ENCODE measurements at places on chromosomes 7 and 10. TPM values are rescaled to one million over a fixed set of nuclear protein-coding genes. Genes with fewer than 3 reads are reported as not detected.

DNA sequence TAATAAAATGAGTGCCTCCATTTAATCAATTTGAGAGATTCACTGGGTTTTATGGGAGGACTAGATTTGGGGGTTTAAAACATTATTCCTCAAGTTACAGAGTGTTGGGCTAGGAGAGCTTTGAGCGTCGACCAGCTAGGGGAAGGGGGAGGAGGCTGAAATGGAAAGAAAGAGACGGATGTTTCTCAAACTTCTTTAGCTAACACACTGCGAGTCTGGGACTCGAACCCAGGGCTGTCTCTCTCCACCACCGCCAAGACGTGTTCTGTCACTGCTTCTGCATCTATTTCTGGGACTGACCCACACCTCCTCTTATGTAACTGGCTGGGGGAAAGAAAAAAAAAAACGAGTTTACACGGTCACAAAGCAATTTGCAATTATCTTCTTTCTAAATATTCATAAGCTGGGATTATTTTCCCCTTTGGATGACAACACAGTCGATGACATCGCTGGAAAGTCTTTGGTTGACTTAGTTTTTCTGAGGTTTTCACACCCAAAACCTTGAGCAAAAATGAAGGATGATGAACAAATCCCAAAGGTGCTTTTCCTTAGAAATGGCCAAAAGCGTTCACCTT, 27.2 kb downstream of the CHST15 start:
- H3K4me3 ChIP-seq: no peak overlapping the region
- H3K27ac ChIP-seq: no peak overlapping the region
- H3K36me3 ChIP-seq: peaks cover 2% of the 10 kb centered on the region
- no peak for DNase-seq
- H3K27me3 ChIP-seq: no peaks in the 10 kb centered on the region
- peaks cover 36% of the 10 kb centered on the region for H3K4me1 ChIP-seq

DNA sequence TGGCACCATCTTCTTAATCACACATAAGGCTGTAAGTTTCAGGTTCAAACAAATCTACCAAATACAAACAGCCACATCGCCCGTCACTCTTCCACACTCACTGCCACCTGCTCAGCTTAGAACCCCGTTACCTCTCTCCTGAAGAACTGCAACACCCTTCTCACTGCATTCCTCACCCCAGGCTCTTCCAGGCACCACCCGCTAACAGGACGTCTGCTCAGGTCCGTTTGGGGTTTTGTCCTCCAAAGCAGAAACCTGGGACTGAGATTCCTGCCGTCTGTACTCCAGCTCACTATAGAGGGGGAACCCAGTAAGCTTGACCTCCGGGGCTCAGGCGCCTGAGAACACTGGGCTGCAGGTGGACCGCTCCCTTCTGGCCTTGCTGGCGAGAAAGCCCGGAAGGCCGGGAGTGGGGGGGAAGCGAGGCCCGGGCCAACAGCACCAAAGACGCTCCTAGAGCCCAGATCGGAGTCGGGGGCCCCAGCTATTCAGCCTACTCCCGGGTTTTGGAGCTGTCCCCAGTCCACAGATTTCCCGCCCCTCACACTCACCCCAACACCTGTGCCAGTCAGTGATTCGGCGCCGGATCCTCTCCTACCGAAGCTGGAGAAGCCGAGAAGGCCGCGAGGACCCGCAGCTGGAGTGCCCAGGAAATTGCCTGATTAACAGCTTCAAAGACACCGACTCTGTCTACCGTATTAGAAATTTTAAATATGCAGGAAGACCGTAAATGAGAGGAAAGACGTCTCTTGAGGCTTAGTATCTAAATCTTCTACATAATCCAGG, at the start of gene AP3M1:
Gene AP3M1 (minus strand): TSS at position 625 of the 786 bp plus-strand sequence. CDS start 12,449 bp downstream, outside the sequence.
- H3K27me3 ChIP-seq: no peaks in the 10 kb centered on the region
- H3K27ac ChIP-seq: peak within 1 kb of the TSS; percentile 96
- H3K36me3 ChIP-seq: peaks cover 3% of the 10 kb centered on the region
- peaks cover 4% of the 10 kb centered on the region for H3K4me1 ChIP-seq
- peak within 1 kb of the TSS; percentile 98 for H3K4me3 ChIP-seq

GRCh38 chr7:116511552-116512519, 12.3 kb downstream of the CAV2 start:
- H3K27ac ChIP-seq: peak overlapping the region; percentile 34
- no peaks in the 10 kb centered on the region for H3K4me1 ChIP-seq
- no peaks in the 10 kb centered on the region for H3K27me3 ChIP-seq
- H3K4me3 ChIP-seq: no peak overlapping the region
- no peak for DNase-seq

- DNase-seq: peak; percentile 52
- no peaks in the 10 kb centered on the region for H3K27me3 ChIP-seq
- no peak overlapping the region for H3K4me3 ChIP-seq
- H3K4me1 ChIP-seq: no peaks in the 10 kb centered on the region
Observed at GRCh38 chr10:94320285-94320914, 42.3 kb downstream of the NOC3L start.

DNA sequence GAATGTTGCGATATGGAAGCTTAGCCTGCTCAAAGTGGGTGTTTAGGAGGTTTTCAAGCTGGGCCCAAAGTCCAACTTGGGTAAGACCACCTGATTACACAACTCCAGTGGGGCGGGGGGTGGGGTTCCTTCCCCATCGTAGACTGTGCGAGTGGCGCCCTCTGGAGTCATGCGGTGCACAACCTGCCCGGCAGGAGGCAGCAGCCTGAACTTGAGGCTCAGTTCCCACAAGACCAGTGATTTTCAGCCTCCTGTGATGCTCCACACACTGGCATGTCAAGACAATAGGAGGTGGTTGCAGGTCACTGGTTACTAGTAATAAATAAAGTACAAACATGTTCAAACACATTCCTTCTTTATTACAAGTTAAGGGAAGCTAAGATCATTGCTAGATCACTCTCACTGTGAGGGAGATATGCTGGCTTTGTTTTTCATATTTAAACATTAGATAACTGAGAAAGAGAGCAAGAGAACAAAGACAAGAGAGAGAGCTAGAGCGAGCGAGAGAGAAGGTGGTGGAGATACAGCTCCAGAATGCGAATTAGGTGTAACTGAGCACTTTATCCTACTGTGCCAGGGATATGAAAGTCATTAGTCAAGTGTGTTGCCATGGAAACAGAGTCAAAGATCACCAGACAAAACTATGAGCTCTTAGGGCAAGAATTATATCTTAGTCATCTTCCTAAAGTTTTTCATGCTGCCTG, 97.4 kb upstream of the BMPER start:
- no peak overlapping the region for H3K27ac ChIP-seq
- no peaks in the 10 kb centered on the region for H3K27me3 ChIP-seq
- H3K4me1 ChIP-seq: no peaks in the 10 kb centered on the region
- DNase-seq: no peak

PLXDC2 gene
- total RNA-seq: 80.9 TPM

POU6F2 gene
- total RNA-seq: 1.3 TPM
